ENCODE measurements at places on chromosomes 16 and 17. TPM values are rescaled to one million over a fixed set of nuclear protein-coding genes. Genes with fewer than 3 reads are reported as not detected.

The HOXB6 gene
- 56.2 TPM for total RNA-seq

The AXIN2 gene
- total RNA-seq, result 7.9 TPM

The ARHGDIA gene
- total RNA-seq, result 237 TPM

The ELMO3 gene
- total RNA-seq, result 20.1 TPM

The SLC38A8 gene
- not detected for total RNA-seq

- no peak for DNase-seq
Observed at GRCh38 chr16:15689290-15689689, 39.2 kb downstream of the NDE1 start.

GRCh38 chr17:72462407-72462806 is 341.6 kb downstream of the SOX9 start:
- no peak for DNase-seq

DNA sequence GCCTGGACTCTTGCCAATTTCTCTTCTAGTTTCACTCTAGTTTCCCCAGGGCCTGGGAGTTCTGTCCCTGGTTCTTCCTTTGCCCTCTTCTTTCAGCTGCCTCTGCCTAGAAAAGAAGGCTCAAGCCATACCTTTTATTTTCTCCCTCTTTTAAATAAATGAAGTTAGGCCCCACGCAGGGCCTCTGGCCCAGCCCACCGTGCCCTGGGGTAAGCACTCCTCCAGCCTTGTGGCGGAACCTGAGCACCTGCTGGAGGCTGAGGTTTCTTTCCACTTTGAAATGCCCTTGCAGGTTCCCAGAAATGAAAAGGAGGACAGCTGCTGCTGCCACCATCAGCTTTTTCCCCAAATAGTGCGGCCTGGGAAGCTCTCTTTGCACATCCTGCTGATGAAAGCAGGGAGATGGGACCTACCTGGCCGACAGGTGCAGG is 139.4 kb downstream of the CCDC182 start:
- DNase-seq, result peak; percentile 43

DNA sequence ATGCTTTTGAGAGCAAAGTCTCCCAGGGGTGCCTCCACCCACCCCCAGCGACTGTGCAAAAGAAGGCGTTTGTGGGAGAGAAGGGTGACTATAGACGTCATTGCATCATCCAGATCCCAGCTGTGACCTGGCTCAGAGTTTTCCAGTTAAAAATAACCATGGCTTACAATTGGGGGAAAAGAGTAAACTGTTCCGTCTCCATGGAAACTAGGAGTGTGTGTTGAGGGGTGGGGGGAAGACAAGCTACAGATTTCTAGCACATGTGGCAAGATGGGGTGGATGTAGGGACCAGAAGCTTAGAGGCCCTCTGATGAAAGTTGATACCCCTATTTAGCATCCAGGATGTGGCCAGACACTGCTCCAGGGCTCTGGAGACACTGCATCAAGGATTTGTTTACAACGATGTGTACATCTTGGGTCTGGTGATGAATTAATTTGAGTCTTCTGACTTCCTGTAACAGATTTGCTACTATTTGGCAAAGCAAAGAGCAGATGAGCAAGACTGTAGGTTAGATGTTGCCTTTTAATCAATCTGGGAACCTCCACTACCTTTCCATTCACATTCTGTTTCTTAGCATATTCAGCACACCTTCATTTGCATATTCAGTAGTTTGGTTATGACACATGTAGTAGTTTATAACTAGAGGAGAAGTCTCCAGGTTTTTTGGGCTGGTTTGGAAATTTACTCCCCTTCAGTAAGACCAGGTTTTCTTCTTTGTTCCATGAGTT is 6.2 kb upstream of the DUSP14 start:
- peak; percentile 33 for DNase-seq

DNA sequence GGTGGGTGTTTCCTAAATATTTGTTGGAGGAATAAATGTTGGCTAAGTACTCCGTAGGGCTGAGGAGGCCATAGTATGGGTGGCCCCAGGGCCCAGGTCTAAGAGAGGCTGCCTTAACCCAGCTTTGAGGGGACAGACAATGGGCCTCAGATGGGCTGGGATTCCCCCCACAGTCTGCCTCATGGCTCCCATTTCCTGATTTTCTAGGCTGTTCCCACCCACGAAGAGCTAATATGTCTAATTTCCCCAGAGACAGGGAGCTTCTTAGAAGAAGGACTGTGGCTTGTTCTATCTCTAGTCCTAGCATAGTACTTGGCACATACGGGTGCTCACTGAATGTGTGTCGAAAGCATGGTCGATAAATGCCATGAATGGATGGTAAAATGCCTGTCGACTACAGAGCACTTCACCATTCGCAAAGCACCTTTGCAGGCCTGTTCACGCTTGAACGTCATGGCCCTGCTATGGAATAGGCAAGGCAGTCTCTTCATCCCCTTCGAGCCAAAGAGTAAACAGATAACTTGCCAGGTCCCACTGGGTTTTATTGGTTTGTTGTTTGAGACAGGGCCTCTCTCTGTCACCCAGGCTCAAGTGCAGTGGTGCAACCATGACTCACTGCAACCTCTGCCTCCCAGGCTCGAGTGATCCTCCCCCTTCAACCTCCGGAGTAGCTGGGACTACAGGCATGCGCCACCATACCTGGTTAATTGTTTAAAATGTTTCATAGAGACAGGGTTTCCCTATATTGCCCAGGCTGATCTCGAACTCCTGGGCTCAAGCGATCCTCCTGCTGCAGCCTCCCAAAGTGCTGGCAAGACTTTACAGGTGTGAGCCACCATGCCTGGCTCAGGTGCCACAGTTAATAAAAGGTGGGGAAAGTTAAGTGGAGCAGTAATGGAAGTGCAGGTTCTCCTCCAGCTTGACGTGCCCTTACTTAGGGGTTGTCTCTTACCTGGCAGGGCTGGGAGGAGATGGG is 9.7 kb downstream of the CHAD start:
- peak; percentile 74 for DNase-seq

GRCh38 chr17:41619036-41619926 is 5.1 kb downstream of the KRT17 start:
- DNase-seq, result peak; percentile 11
